GM23338 (cell line): ENCODE measurements at places on chromosomes 4 and X. TPM values are rescaled to one million over a fixed set of nuclear protein-coding genes. Genes with fewer than 3 reads are reported as not detected.

DNA sequence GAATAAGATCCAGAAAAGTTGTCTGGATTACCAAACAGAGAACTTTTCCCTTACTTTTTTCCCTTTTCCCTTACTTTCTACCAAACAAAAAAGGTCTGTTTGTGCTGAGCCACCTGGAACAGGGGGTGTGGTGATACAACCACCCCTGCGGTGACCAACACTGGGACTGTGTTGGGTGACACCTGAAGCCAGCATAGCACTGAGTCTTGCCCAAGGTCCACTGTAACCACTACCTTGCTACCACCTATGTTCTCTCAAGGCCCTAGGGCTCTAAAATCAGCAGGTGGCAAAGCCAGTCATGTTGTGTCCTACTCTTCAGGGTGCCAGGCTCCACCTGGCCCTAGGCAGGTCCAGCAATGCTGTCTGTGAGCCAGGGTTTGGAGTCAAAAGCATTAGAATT, 22.8 kb upstream of the UNC5C start:
- DNase-seq: no peak

The ZNF630 gene
- 1.6 and 2.2 TPM in 2 replicates for total RNA-seq

GRCh38 chrX:7077241-7078230, 70.0 kb upstream of the STS start:
- DNase-seq: no peak

DNA sequence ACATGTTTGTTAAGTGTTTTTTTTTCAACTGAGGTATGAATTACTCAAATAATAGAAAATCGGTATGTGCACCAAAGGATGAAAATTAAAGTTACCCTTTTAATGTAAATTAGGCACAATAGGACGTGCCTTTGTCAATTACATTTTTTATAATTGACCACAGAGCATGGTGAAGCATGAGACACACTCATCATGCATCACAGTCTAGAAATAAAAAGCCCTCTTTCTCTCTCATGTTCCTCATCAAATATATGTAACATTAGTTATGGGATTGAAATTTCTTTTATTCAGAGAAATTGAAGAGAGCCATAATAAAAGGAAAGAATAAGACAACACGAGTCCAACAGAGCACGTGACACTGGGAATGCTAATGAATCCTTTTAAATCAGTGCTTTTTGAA, 3.5 kb downstream of the GNRHR start:
- no peak for DNase-seq

- no peak for DNase-seq
Measured at GRCh38 chr4:14035076-14035475, 407.6 kb upstream of the BOD1L1 start.

The SUPT20HL1 gene
- not detected in 2 replicates for total RNA-seq

DNA sequence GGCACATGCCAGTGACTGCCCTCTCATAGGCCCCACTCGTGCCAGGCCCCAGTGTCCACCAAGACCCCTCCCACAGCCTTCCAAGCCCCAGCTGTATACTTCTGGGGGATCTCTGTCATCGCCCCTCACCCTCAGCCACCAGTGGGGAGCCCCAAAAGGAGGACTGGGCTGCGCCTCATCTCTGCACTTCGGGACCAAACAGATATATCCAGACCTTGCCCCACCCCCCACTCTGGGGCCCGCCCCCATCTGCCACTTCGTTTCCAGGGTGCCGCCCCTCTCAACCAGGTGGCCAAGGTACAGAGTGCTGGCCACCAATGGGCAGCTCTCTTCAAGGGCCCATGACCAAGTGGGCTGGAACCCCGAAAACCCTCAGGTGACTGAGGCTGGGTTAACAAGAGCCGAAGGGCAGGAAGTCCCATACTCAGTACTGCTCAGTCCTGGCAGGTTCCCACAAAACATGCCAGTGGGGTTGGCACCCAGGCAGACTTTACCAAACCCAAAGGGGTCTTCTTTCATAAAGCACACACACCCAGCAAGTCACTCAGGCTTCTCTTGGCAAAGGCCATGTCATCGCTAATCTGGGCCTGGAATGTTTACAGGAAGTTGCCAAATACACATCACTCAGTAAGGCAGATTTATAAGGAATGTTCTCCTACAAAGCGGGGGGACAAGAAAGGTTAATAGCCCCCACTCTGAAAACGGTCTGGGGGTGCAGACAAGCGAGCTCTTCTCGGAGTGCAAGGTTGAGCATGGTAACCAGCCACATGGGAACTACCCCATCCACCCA, 4.4 kb downstream of the ZFYVE28 start:
- peak; percentile 63 for DNase-seq

DNA sequence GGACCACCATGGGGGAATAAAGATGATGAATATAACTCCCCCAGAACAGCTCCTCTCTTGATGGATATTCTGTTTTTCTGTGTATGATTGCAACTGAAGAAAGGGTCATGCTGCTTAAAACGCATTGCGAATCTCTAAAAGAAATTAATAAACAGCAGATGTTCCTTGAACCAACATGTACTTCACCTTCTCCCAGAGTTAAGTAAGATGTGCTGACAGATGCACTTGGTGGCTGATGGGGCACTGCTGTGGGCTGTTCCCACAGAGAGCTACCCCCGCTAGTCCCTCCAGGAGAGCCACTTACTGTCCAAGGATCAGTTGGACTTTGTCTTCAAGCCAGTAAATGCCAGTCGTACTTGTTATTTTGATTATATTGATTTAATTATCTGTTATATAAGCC, 26.3 kb upstream of the C4orf54 start:
- DNase-seq: no peak

The UNC5C gene
- 0.12 and 0.21 TPM in 2 replicates for total RNA-seq

DNA sequence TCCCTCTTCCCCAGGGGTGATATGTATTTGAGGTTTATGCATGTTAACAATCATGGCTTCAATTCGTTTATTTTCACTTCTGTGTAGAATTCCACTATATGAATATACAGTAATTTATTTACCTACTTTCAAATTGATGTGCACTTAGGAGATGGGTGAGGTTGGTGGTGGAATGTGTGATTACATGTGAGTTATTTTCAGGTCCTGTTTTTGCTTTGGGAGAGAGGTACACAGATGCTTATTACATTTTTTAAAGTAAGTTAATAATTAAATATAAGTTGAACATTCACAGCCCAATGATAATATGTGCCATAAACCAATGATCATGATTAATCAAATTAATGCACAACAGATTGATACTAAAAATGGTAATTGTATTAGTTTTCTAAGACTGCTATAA, 79.5 kb downstream of the SPRY1 start:
- DNase-seq: no peak

- DNase-seq: peak; percentile 74
Measured at GRCh38 chrX:37685381-37686359, at the start of gene XK. Gene XK, plus strand, starts transcription at chrX:37685791. Its CDS starts 171 bp downstream, at chrX:37685962.

The LAP3 gene
- 46.4 and 63.6 TPM in 2 replicates for total RNA-seq

The ITIH6 gene
- not detected in 2 replicates for total RNA-seq

GRCh38 chrX:128460835-128461234, 408.6 kb upstream of the ACTRT1 start:
- DNase-seq: peak; percentile 36

The VSIG4 gene
- total RNA-seq: not detected in 2 replicates

GRCh38 chrX:37603938-37604409, 32.5 kb downstream of the LANCL3 start:
- DNase-seq: no peak

DNA sequence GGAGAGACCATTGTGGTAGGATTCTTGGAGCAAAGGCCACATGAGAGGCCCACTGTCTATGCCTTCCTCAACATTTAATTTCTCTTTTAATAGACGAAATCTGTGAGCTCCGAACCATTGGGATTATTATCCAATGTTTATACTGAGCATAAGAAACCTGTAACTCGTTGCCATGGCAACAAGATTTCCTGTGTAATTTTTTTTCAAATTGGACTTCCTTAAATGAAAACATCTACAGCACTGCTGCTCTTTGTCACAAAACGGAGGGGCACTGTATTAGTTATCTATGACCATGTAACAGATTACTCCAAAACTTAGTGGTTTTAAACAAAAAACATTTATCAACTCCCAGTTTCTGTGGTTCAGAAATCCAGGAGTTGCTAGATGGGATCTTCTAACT, 38.7 kb downstream of the PPP1R2C start:
- DNase-seq: no peak
